A549 (cell line): ENCODE measurements at places on chromosomes 16 and 17. TPM values are rescaled to one million over a fixed set of nuclear protein-coding genes. Genes with fewer than 3 reads are reported as not detected.

The CCL8 gene
- not detected in 3 replicates for polyA plus RNA-seq

The MMP28 gene
- 5.2 to 8.3 TPM (median 6.6 TPM) in 3 replicates for polyA plus RNA-seq

The ARL6IP1 gene
- 435 to 459 TPM (median 456 TPM) in 3 replicates for polyA plus RNA-seq

The TNFSF13 gene
- polyA plus RNA-seq = 0.41 to 0.78 TPM (median 0.61 TPM) in 3 replicates

The MYO15B gene
- polyA plus RNA-seq = 27.4 to 33.9 TPM (median 33.5 TPM) in 3 replicates

The KRTAP9-4 gene
- polyA plus RNA-seq = not detected in 3 replicates

The CD300E gene
- not detected in 3 replicates for polyA plus RNA-seq
